Left ventricle myocardium inferior (tissue), 1 donor: ENCODE measurements at places on chromosomes 3 and 15. TPM values are rescaled to one million over a fixed set of nuclear protein-coding genes. Genes with fewer than 3 reads are reported as not detected.
A peak's percentile ranks its signal among the peaks of the same experiment; 100 is the strongest.

The SLC22A13 gene
- not detected for total RNA-seq

- no peak for DNase-seq
These were observed 30.3 kb downstream of the MYLK start for GRCh38 chr3:123853686-123854372.

DNA sequence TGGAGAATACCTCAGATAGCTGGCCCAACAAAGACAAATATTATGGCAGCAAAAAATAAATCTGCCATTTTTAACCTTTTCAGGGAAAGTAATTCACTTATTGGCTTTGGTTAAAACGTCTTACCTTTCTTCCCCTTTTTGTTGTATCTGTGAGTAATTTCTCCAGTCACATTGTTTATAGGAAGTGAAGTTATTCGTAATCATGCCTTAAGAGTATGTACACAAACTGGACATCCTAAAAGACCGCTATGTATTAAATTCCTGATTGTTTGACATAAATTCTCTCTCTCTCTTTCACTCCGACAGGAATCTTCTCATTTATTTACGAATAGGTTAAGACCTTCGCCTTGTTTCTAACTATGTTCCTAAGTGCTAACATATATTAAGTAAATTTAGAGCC, 474.0 kb downstream of the MECOM start:
- DNase-seq, result no peak

DNA sequence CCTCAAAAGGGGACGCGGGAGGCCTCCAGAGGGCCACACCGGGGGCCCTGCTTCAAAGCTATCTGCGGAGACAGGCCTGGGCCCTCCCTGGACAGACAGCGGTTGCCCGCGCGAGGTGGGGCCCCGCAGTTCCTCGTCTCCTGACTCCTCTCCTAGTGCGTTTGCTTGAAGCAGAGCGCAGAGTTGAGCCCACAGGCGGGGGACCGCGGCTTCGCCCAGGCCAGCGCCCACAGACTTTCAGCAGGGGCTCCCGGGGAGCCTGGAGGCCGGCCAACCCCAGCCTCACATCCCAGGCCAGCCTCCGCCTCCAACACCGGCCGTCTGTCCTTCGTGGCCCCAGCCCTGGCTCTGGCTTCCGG, 540 bp upstream of the ADAMTS7 start:
- peak; percentile 34 for DNase-seq

The RLBP1 gene
- total RNA-seq, result not detected

The ABHD10 gene
- 62.7 TPM for total RNA-seq
